A549 treated with dexamethasone at 1 μM for 4 hours (cell line): ENCODE measurements at places on chromosomes 4 and X. TPM values are rescaled to one million over a fixed set of nuclear protein-coding genes. Genes with fewer than 3 reads are reported as not detected.

Gene STK32B
- 15.5 to 18.2 TPM (median 16.2 TPM) in 5 replicates for total RNA-seq

Gene NUDT10
- 1.1 to 1.7 TPM (median 1.3 TPM) in 5 replicates for total RNA-seq

Gene TREX2
- 0.63 to 1.7 TPM (median 1.3 TPM) in 5 replicates for total RNA-seq

Gene GBA3
- not detected in 5 replicates for total RNA-seq

Gene UGT2B10
- 0.05 TPM in 1 of 5 replicates, not detected in the others for total RNA-seq

Gene MAOA
- 0.59 to 0.87 TPM (median 0.79 TPM) in 5 replicates for total RNA-seq

Gene ERVMER34-1
- total RNA-seq, result 0.42 to 0.54 TPM (median 0.48 TPM) in 5 replicates

Gene KIT
- total RNA-seq, result 0.02 to 0.12 TPM (median 0.05 TPM) in 5 replicates

Gene HSFX2
- total RNA-seq, result 0.08 to 0.38 TPM (median 0.19 TPM) in 3 of 5 replicates, not detected in the others

Gene TMEM271
- total RNA-seq, result not detected in 5 replicates

Gene MAGEE1
- 3.4 to 4.8 TPM (median 4.1 TPM) in 5 replicates for total RNA-seq

Gene ZFP92
- total RNA-seq, result 0.50 to 0.71 TPM (median 0.56 TPM) in 5 replicates

Gene APLN
- 0.68 to 0.90 TPM (median 0.77 TPM) in 5 replicates for total RNA-seq

Gene GPC4
- total RNA-seq, result 0.01 to 0.06 TPM (median 0.03 TPM) in 4 of 5 replicates, not detected in the other

Gene ARMCX1
- 0.20 to 0.49 TPM (median 0.34 TPM) in 5 replicates for total RNA-seq

Gene XAGE1A
- total RNA-seq, result 21.1 to 62.0 TPM (median 33.5 TPM) in 5 replicates

Gene FOXR2
- not detected in 5 replicates for total RNA-seq

Gene DACH2
- not detected in 5 replicates for total RNA-seq

Gene FDCSP
- total RNA-seq, result not detected in 5 replicates

Gene ZNF280C
- 2.7 to 4.6 TPM (median 3.2 TPM) in 5 replicates for total RNA-seq
